ENCODE measurements at places on chromosomes 4 and X.

GRCh38 chrX:468979-469378 lies 82.3 kb upstream of the PPP2R3B start:
- DNase-seq, result no peak

GRCh38 chrX:107480272-107480671 lies 30.8 kb downstream of the FRMPD3 start:
- DNase-seq, result no peak

- DNase-seq, result no peak
Measured at GRCh38 chrX:88944661-88945060, 197.6 kb downstream of the CPXCR1 start.

GRCh38 chr4:42915484-42915883 lies 23.0 kb downstream of the GRXCR1 start:
- no peak for DNase-seq

GRCh38 chr4:60648774-60649173 lies 551.4 kb upstream of the ADGRL3 start:
- DNase-seq, result no peak

GRCh38 chr4:73891739-73892405 lies 22.7 kb downstream of the CXCL1 start:
- no peak for DNase-seq

DNA sequence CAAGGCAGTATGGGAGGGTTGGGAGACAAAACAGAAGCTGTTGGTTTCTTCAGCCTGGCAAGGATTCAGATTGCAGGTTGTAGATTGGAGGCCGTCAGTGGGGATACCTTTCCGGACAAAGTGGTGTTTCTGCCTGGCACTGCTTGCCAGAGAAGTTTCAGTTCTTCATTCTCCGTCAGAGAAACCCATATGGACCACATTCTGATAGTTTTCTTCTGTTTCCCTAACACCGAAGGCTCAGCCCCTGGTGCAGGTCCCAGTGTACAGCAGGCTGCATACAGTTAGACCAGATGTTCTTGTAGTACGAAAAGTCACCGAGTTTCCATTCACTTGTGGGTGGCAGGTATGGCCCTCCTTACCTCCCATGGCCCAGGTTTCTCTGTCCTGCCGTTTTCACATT lies 107.3 kb downstream of the PTTG2 start:
- no peak for DNase-seq

DNA sequence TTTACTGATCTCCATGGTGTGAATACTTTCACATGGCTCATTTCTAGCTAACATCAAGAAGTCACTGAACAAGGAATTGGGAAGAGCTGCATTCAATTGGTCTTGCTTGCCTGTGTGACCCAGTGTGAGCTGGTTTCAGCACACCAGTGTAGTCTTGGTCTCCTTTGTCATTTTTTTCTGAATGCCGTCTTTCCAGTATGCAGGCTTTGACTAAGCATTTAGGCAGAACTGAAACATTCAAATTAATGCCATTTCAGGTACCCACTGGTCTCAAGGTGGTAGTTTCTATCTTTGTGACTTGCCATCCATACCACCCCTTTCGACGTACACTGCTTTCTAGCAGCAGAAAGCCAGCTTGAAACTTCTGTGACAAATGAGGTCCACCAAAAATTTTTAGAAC lies 550.5 kb upstream of the BOD1L1 start:
- DNase-seq, result no peak

DNA sequence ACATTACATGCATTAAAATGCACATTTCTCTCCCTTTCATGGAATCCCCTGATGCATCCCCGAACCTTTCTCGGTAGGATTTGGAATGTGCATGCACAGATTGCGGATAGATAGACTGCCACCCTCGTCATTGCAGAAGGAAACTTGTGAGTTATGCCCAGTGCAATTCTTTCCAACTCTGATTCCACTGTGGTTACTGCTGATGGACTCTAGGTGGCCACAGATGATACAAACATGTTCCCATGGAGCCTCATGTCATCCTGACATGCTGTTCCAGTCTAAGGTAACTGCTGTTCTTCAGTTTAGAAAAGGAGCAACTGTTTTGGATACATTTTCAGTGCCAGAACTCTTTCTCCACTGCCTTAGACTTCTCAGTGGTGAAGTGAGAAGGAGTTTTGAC lies 9.1 kb upstream of the VCX3B start:
- DNase-seq, result no peak

DNA sequence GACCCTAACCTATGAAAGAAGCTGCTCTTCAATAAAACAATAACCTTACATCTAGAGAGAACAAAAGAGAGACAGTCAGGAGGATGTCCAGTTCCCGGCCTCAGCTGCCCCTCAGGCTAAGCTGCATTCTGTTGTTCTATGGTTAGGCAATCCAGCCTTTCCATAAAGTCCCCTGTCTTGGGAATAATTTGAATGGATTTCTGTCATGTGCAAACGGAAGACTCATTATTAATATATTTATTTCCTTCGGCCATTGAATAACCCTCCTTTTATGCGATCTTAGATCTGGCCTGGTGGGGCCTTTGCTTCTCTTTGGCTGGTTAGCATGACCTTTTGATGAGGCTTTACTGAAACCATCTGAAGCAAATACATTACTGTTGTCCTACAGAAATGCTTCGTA lies 80.1 kb downstream of the ANKRD50 start:
- DNase-seq, result no peak

GRCh38 chr4:143188136-143189088 lies 3.7 kb downstream of the USP38 start:
- no peak for DNase-seq

- DNase-seq, result no peak
Measured at GRCh38 chr4:61772126-61772525, 572.0 kb downstream of the ADGRL3 start.

GRCh38 chr4:97531351-97531750 lies 611.9 kb downstream of the STPG2 start:
- no peak for DNase-seq

DNA sequence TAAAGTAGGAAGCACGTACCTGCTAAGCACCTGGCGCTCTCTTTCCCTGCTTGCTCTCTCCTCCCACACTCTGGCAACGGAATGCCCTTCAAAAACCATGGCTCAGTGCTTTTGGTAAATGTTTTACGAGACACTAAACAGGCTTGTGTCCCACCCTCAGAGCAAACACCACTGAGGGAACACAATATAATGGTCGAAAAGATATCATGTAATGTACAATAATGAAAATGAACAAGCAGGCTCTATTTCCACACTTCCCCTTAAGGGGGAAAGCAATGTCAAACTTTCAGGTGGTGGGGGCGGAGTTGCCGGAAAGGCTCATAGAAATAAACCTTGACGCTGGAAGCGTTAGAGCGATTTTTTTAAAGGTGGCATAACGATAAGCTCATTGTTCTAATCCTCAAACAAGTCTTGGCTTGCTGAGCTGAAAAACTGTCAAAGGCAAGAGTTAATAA lies 115.1 kb downstream of the RBM47 start:
- no peak for DNase-seq

GRCh38 chr4:81214881-81215868 lies at the start of gene PRKG2:
TSS of gene PRKG2 (minus strand) at chr4:81215222. CDS start at chr4:81205047, 10,175 bp downstream.
- no peak for DNase-seq

GRCh38 chr4:2058264-2059045 lies 672 bp upstream of the NAT8L start:
- no peak for DNase-seq

DNA sequence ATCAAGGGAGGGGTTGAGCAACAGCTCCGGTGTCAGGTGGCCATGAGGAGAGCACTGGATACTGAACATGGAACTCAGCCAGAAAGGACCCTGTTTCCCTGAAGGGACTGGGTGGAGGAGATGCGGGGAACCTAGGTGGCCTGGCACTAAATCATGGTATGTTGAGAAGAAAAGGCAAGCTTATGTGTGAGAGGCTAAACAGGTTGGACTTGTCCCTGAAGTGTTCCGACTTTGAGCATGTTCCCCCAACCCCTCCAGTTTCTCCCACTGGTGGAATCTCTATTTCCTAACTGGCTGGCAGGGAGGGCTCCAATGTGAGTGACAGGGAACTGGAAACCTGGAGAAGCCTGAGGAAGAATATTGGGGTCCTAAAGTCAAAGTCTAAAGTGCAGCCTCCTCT lies 69.5 kb downstream of the PLAC1 start:
- no peak for DNase-seq

DNA sequence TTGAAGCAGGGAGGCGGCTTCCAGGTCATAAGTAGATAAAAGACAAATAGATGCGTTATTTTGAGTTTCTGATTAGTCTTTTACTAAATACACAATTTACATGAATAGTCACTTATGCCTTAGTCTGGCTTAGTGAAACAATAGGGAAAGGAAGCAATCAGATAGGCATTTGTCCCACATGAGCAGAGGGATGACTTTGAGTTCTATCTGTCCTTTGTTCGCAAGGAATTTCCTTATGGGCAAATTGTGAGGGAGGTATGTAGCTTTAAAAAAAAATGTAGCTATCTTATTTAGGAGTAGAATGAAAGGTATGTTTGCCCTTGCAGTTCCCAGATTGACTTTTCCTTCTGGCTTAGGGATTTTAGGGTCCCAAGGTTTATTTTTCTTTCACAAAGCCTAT lies 26.3 kb upstream of the ADH1C start:
- DNase-seq, result no peak

DNA sequence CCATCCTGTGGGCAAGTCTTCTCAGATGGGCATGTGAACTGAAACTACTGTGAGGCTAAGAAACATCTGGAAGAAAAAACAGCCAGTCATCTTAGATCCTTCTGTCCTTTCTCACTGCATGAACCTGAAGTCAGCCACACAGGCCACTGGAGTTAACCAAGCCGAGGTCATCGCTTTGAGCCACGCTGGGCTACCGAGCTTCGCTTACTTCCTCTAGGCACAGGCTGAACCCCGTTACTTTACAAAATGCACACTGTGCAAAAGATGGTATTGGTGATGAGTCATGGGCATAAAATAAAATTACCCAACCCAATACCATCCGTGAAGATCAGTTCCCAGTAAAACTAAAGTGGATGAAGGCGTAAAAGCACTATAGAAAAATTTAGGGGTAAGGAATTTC lies 86.2 kb downstream of the MTMR1 start:
- DNase-seq, result no peak

DNA sequence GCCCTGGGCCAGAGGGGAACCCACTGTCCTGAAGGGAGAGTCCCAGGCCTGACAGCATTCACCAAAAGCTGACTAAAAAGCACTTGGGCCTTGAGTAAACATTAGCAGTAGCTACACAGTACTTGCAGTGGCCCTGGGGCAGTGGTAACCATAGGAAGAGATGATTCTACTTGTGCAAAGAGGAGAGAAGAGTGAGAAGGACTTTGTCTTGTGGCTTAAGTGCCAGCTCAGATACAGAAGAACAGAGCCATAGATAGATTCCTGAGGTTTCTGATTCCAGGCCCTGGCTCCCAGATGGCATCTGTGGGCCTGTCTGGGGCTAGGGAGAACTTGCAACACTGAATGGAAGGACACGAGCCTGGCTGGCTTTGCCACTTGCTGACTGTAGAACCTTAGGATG lies 100.5 kb downstream of the PTCHD1 start:
- DNase-seq, result no peak

- DNase-seq, result no peak
Measured at GRCh38 chrX:40912166-40912565, 173.1 kb upstream of the USP9X start.

DNA sequence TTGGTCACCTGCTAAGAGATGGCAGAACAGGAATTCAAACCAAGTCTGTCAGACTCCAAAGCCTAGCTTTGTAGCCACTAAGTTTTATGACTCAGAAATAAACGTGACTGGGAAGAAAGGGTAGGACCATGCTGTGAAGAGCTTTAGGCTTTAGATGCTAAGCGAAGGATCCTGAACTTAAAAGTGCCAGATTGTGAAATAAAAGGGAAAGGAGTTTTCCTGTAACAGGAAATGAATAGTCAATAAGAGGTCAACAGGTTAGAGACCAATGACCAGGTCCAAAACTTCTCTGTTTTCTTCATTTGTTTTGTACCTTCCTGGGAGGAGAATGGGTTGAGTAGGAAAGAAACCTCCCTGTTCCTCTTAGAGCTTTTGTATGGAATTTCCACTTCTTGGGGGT lies 98.8 kb upstream of the EOLA2 start:
- no peak for DNase-seq

GRCh38 chr4:165319030-165319429 lies 8.4 kb upstream of the MSMO1 start:
- no peak for DNase-seq

DNA sequence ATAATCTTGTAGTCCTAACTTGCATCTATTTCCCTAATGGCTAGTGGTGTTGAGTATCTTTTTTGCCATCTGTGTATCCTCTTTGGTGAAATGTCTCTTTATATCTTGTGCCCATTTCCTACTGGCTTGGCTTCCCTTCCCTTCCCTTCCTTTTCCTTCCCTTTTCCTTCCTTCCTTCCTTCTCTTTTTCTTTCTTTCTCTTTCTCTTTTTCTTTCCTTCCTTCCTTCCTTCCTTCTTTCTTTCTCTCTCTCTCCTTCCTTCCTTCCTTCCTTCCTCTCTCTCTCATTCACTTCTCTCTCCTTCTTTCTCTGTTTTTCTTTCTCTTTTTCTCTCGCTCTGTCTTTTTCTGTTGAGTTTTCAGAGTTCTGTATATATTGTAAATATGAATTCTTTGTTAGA lies 61.5 kb upstream of the SLC4A4 start:
- DNase-seq, result no peak

DNA sequence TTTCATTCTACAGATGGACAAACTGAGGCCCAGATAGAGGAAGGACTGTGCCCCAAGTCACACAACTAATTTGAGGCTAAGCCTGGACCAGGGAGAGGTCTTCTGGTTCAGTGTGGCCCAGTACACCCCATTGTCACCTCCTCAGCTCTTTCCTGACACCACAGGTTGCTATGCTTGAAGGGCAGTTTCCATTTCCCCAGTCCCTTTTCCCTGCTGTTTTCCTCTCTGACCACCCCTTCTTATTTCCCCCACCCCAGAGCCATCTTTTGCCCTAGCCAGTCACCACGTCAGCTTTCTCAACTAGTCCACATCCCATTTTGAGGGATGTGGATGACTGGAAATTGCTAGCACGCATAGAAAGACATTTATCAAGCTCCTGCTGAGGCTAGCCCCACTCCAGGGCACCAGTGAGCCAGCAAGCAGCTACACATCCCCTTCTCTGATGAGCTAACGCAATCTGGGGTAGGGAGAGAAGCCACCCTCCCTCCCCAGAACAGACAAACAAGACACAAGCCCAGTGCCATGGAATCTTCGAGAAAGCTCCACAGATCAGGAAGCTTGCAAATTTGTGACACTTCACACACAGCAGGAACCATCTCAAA lies 1.3 kb downstream of the GABRE start:
- no peak for DNase-seq

- no peak for DNase-seq
Measured at GRCh38 chr4:151133311-151133710, 33.9 kb downstream of the RPS3A start.

DNA sequence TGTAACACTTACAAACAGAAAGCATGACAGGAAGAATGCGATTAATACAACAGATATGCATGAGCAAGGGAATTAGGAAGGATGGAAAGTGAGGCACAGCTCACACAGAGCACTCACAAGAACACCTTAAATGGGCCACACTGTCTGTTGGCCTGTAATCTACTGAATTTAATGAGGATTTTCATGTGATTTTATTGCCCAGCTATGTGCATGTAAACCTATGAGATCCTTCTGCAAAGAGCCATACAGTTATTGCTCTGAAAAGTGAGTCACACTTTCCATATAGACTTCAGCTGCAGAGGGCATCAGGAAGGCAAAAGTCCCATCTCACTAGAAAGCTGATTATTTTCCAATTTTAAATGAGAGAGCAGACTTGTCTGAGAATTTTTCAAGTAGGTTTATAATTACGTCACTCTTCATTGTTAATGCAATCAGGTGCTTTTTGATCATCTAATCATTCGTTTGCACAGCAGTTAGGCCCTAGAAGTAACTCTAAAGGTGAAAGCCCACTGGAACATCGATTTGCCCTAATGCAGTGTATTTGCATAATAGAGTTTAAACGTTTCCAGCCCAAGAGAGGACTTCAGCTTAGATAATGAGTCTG lies 832.7 kb upstream of the INTU start:
- no peak for DNase-seq

All from NCI-H2081 treated with DMSO at 0.1 percent for 48 hours (cell line).